ENCODE measurements at places on chromosomes 1 and 21.

- DNase-seq = no peak
These were observed 14.9 kb downstream of the UTP11 start for GRCh38 chr1:38027201-38028104.

- no peak for DNase-seq
These were observed 33.3 kb downstream of the TMEM51 start for GRCh38 chr1:15186846-15187151.

- no peak for DNase-seq
These were observed 49.9 kb downstream of the TOMM20 start for GRCh38 chr1:235078480-235079381.

DNA sequence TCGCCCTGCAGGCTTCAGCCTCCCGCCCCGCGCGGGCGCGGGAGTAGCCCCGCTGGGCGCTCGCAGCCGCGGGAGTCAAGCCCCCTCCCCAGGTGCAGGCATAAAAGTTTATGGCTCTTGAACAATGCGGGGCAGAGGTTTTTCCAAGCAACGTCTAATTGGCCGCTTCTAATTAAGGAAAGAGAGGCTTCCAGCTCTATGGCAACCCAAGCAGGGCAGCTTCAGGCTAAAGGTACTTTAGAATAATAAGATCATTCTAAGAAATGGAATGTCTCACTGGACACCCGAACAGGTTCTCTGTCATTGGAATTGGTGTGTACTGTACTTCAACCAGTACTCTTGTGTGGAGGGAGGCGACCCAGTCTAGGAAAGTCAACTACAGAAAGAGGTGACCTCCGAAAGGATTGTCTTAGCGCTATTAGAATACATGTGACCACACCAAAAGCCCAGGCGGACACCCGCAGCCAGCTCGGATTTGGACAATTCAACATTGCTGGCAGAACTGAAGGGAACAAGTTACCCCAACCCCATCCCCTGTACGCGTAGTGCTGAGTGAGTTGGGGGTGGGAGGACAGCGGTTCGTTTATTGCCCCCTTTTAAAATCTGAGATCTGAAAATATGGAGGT is 12.5 kb downstream of the NR5A2 start:
- DNase-seq = no peak

DNA sequence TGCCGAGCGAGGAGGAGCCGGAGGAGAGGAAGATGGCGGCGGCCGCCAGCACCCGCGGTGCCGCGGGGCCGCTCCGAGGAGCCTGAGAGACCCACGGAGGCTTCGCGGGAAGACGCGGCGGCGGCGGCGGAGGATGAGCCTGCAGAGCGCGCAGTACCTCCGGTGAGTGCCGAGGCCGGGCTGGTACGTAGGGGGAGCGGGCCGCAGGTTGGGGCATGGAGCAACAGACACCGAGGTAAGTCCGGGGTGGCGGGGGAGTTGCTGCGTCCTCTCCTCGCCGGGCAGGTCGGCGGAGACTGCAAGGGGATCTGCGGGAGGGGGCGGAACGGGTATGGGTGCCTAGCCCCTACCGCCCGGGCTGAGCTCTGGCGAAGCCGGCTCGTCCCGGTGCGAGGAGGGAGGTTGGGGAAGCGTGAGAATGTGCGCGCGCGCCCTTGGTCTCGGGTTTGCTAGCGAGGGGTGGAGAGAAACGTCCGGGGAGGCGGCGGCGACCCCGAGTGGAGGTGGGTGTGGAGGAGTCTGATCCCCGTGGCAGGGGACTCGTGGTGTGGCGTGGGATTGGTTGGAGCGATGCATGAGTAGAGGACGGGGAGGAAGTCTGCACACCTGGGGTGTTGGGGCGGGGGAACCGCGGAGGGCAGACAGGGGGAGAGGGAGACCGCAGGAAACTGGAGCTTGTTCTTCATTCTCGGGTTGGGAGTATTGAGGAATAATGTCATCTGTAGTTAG is at the start of gene SMG7:
Gene SMG7, plus strand, starts transcription at position 12 of the 729 bp plus-strand sequence. Its CDS starts 122 bp downstream, at position 134.
- peak; percentile 51 for DNase-seq

GRCh38 chr1:207067665-207068064 is 14.6 kb downstream of the PFKFB2 start:
- DNase-seq = no peak

GRCh38 chr1:91744953-91745639 is 140.9 kb downstream of the TGFBR3 start:
- DNase-seq = no peak

DNA sequence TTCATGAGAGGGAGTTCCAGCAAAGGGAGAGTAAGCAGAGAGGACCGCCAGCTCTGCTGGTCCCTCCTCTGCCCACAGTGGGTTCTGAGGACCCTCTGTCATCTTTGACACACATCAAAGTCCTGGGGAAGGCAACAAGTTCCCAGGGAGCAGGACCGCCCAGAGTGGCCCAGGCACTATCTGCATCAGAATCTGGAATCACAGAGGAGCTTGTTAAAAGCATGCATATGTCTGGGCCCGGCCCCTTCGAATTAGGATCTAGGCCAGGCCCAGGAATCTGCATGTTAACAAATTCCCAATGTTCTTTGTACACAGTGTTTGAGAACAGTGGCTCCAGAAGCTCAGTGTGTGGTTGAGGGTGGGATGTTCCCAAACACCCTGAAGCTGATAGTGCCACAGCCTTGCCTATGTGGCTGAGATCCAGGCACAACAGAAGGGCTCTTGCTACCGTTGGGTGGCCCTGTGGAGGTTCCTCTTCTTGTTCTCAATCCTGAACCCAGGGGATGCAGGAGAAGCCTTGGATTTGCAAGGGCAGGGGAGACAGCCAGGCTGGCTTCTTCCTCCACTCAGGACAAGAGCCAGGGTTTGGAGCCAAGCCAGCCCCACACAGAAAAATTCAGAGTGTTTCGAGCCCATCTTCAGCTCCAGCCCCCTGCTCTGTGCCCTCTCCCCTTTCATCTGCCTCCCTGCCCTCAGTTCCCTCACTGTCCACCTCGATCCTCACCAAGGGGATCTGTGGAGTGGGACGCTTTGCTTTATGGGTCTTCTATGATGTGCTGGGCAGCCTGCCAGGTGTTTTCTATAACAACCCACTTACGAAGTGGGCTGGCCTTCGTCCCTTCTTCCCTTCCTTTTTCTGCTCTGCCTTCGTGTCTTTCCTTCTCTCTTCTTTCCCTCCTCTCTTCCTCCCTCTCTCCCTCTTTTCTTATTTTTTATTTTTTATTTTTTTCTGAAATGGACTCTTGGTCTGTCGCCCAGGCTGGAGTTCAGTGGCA is 129.0 kb upstream of the TMPRSS2 start:
- no peak for DNase-seq

DNA sequence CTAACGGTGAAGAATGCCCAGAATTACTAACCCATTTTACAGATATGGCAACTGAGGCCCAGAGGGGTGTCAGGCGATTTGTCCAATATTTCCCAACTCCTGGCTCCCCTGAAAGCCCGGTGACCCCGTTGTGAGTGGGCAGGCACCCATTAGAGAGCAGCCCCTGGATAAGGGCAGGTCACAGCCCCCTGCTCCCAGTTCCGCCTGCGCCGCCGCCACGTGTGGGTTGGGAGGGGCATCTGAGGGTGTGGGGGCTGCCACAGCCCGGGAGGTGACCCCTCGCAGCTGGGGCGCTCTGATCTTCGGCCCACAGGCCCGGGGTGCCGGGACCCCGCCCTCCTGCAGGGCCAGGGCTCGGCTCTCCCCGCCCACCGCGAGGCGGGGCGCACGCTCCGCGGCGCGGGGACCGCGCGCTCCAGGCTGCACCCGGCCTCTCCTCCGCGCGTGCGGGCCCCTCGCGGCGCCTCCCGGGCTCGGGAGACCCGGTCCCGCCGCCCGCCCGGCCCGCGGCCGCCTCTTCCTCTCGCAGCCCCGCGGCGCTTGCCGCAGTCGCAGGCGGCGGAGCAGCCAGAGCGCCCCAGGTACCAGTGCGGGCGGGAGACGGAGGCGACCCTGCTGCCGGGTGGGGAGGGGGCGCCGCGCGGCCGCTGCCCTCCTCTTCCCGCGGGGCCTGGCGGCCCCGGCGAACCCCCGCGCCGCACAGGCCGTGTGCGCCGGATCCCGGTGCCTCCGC is at the start of gene HTR6:
Gene HTR6, plus strand, starts transcription at position 423 of the 733 bp plus-strand sequence. CDS start 879 bp downstream, outside the sequence.
- peak; percentile 34 for DNase-seq

DNA sequence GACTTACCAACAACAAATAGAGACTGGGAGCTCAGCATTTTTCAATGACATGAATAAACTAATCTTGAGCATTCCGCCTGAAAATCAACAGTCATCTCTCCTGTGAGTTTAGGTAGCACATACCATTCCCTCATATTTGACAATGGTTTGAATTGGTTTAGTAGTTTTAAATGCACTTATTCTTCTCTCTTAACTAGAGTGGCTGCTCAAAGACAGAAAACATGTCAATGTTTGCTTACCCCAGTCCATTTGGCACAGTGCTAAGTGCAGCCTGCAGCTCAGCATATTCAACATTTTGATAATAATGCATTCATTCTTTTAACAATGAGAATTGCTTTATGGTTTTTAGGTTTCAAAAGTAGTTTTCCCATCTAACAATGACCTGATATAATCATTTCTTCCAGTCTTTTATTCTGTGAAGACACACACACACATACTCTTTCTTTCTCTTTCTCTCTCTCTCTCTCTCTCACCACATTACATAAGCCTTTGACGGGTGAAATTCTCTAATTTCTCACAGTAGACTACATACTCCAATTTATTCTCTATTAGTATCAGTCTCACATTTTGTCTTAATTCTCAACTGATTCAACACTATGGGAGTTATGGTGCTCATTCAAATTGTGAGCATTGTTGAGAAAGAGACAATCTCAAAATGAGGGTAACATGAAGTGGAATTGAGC is 432.3 kb downstream of the LRRIQ3 start:
- no peak for DNase-seq

- peak; percentile 58 for DNase-seq
These were observed 45.6 kb downstream of the IRF2BP2 start for GRCh38 chr1:234564035-234565029.

DNA sequence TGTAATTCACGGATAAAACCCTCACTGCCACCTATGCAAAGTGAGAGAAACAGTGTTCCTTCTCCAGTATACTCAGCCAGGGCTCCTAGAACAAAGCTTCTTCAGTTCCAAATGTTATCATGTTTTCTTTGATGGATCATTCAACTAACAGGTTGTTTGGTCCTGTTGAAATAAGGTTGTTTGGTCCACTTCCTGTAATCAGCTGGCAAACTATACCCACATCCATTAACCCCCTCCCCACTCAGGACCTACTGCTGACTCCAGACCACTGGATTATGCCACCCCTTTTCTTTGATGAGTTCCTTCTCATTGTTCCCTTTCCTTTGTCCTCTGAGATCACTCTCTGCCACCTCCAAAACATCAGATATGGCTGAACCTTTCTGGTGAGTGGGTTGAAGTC is 267.7 kb upstream of the USP25 start:
- DNase-seq = no peak

GRCh38 chr1:160342953-160343869 is at the start of the genes COPA and NCSTN:
Gene COPA, minus strand, starts transcription at chr1:160343250. Its CDS starts 80 bp downstream, at chr1:160343170.
Gene NCSTN, plus strand, starts transcription at chr1:160343383. Its CDS starts 14 bp downstream, at chr1:160343397.
- DNase-seq = peak; percentile 96

- no peak for DNase-seq
These were observed 84.1 kb downstream of the ADCY10 start for GRCh38 chr1:167829868-167830267.

DNA sequence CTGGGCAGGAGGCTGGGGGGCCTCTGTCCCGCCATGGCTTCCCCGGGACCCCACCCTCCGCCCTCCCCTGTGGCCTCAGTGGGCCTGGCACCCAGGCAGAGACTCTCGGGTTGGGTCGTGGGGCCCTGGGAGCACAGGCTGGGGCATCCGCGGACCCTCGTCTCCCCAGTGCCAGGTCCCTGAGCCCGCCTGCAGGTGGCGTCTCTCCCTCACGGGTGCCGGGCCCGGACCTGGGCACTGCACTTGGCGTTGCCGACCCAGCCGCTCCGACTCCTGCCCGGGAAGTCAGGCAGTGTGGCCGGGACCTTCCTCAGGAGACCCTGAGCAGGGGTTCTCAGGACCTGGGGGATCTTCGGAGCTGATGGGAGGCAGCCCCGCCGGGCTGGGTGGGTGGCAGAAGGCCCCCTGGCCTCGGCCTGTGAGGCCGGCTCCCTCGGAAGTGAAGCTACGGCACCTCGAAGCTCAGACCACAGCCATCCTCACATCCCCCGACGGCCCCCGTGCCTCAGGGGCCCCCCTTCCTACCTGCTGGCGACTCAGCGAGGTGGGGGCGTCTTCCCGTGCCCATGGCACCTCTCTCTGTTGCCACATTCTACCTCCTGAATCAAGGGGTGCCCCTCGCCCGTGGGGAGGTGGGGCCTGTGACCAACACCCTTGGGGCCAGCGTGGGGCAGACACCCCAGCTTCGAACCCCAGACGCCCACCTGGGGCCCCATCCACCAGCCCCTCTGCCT is 6.4 kb upstream of the C1orf159 start:
- peak; percentile 87 for DNase-seq

- no peak for DNase-seq
These were observed 227.1 kb downstream of the LRRC7 start for GRCh38 chr1:69794831-69795230.

DNA sequence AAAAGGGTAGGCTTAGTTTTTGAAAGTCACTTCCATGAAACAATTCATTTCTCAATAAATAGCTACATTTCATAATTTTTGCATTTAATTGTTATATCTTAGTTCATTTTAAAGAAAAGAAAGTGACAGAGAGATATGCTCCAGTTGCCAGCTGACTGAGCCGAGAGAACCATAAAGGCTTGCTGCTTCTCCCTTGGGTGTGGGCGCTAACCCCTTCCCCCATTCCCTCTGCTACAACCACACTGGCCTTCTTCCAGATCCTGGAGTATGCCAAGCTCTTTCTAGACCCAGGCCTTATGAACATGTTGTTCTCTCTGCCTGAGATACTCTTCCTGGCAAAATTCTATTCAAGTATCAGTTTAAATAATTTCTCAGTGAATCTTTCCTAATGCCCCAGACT is 12.3 kb downstream of the SORT1 start:
- no peak for DNase-seq

GRCh38 chr1:12097321-12097720 is 34.2 kb downstream of the TNFRSF8 start:
- DNase-seq = no peak

DNA sequence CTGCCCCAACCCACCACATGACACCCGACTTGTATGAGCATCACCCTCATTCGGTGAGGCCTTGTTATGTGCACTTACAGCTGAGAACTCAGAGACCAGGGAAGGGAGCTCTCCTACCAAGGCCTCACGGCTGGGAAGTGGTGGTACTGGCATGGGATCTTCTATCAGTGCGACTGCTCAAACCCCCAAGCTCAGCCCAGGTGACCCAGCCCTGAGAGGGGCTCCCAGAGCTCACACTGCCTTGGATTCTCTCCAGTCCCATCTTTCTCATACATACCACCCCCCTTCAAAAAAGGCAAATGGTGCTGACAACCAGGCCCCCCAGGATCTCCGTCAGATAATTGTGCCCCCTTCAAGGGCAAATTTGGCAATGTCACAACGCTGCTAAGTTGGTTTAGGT is 777 bp upstream of the PLA2G2F start:
- DNase-seq = no peak

- DNase-seq = peak; percentile 54
These were observed at the start of gene SLC22A15 for GRCh38 chr1:115976062-115976920. Gene SLC22A15, plus strand, starts transcription at chr1:115976513. Its CDS starts 115 bp downstream, at chr1:115976628.

Measured in activated CD4-positive, alpha-beta T cell treated with anti-CD3 and anti-CD28 coated beads, Interleukin-10, Interleukin-2, amounts not matched to agents 100 ng/mL and 50 ng/mL, durations not matched to agents 16 hours and 8 hours (primary cell).